ENCODE measurements at places on chromosomes 5 and 9.
A peak's percentile ranks its signal among the peaks of the same experiment; 100 is the strongest.

GRCh38 chr9:122380293-122380692 is 9.5 kb downstream of the PTGS1 start:
- DNase-seq = no peak

- DNase-seq = no peak
These were observed 98.4 kb upstream of the DMRT1 start for GRCh38 chr9:742914-743589.

DNA sequence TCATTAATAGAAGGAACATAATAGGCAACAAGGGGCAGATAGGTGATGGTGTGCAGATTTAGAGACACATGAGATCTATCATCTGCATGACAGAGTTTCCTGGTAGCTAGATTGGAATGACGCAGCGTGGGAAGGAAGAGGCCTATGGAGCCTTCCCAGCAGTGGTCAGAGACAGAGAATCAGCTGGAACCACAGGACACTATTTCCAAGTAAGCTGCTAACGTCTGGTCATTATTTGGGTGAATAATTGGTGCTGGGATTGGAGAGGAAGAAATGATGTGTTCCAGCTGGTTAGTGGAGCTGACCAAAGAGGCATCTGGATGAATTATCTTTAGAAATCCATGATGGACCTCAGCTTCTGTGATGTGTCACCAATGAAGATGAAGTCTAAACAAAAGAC is 91.2 kb upstream of the PRR16 start:
- DNase-seq = peak; percentile 70

DNA sequence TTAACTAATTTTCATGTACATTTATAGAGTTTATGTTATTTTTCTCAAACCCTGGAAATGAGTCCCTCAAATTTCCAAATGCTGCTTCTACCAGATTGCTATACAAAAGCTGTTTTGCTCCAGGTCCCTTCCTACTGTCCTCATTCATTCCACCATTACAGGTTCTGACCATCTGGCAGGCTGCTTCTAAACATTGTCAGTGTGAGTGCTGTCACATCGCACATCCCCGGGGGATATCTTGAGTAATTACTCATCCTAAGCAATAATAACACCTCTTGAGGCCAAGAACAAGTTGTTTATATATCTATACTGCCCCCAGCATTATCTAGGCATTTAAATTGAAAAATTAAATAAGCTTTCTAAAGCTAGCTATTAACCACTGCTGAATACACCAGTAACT is 1675.3 kb upstream of the CDH6 start:
- DNase-seq = no peak

GRCh38 chr9:137454597-137455358 is 4.4 kb downstream of the NSMF start:
- DNase-seq = no peak

GRCh38 chr9:20352591-20352990 is 269.7 kb downstream of the MLLT3 start:
- DNase-seq = no peak

DNA sequence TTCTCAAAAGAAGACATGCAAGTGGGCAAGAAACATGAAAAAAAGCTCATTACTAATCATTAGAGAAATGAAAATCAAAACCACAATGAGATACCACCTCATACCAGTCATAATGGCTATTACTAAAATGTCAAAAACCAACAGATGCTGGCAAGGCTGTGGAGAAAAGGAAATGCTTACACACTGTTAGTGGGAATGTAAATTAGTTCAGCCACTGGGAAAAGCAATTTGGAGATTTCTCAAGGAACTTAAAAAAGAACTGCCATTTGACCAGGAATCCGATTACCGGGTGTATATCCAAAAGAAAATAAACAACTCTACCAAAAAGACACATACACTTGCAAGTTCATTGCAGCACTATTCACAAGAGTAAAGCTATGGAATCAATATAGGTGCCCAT is 595.4 kb upstream of the RIOK2 start:
- peak; percentile 20 for DNase-seq

- DNase-seq = no peak
These were observed 30.4 kb downstream of the AHRR start for GRCh38 chr5:351921-352245.

DNA sequence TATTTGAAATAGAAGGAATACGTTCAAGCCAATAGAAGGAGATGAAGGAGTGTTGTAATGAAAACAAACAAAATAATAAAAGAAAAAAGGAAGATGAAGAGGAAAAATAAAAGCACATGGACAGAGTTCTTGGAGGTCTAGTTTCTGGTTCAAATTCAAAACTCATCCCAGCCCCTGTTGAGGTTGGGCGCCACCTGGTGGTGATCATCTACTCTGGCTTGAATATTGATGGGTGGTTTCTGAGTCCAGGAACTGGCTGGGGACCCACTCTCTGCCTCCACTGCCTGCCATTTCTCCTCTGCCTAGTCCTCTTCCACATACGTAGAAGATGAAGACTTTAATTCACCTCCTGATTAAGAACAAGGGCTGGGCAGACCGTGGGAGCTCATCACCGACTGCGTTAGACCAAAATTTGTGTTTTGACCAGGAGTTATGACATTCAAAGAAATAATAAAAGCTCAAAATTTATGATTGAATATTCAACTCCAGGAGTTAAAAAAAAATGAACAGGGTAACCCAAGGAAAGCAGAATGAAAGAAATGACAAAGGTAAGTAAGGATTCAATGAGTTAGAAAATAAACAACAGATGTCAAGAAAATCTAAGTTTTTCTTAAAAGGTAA is 99.0 kb upstream of the SLC1A3 start:
- no peak for DNase-seq

DNA sequence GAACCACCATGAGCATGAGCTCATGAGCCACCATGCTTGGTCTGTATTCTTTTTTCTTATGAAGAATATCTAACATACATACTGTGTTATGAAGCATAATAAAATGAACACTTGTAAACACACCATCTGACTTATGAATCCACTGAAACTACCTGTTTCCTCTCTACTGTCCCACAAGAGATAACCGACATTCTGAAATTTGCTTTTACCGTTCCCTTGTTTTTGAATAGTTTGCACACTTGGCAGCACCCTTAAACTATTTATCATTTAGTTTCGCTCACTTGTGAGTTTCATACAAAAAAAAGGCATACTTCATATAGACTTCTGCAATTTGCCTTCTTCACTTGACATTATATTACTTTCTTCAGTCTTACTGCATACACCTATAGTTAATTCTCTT is 8.9 kb downstream of the LARS1 start:
- no peak for DNase-seq

DNA sequence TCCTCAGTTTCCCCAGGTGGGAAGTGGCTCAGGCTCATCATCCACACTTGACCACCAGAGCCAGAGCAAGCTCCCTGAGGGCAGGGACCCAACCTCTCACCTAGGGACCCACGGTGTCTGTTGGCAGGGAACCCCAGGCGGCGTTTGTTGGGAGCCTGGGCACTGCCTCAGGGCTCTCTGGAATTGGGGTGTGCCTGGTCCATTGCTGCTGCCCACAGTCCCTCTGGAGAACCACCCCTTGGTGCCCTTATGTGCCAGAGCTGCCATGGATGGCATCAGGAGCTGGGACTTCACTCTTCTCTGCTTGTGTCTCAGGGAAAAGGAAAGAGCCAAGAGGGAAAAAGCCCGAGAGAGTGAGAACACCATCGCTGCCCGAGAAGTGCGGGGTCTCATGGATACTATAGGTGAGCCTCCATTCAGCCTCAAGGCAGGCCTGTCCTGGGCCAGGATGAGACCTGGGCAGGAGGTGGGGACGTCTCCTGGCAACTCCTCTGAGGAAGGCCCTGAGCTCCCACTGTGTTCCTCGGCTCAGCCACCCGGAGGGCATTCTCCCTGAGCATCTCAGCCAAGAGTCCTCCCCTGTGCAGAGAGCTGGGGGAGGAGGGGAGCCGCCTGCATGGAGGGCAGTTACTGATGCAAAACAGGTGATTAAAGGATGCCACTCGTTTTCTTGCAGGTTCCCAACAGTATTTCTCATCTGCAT is 4.5 kb downstream of the CCDC180 start:
- DNase-seq = no peak

DNA sequence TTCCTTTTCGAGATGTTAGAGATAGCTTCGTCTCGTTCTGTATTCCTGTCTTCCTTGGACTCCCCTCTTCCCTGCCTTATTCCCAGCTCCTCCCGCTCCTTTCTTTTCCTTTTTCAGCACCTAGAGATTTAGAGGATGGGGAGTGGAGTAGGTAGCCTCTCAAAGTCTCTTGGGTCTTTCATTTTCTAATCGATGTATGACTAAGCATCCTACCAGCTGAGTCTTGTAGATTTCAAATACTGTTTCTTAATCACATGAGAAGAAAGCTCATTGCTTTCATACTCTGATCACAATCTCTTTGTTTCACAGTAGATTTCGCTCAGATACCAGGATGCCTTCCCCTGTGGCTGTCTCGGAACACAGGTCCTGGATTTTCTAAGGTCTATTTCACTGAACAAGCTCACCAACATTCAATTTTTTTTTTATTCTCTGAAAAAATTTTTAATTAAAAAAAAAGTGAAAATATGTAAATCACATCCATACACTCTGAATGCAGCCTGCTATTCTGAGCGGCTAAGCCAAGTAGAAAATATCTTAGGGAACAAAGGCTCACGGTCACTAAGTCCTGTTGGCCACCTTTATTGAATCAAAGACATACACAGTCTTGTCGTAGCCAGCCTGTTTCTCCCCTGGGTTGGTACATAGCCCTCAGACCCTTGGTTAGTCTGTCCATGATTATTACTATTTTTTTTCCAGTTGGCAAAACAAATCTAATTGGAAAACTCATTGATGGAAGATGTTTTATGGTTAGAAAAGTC is 413.8 kb downstream of the KDM4C start:
- DNase-seq = no peak

DNA sequence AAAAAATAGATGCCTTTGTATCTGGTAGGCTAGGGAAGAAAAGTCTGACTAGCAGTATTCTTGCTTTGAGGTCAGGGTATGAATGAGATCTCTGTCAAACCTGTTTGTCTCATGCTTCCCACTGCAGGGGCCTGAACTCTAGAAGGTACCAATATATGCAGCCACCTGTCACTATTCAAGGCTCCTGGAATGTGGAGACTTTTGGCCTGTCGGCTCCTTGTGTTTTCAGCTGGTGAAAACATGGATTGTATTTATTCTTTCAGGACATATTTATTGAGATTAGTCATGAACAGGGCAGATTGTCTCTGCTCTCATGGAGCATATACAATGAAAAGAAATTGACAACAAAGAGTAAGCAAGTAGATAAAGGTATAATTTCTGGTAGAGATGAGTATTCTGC is 255.8 kb downstream of the ARHGAP26 start:
- DNase-seq = no peak
